ENCODE measurements at places on chromosomes 2 and 18.

DNA sequence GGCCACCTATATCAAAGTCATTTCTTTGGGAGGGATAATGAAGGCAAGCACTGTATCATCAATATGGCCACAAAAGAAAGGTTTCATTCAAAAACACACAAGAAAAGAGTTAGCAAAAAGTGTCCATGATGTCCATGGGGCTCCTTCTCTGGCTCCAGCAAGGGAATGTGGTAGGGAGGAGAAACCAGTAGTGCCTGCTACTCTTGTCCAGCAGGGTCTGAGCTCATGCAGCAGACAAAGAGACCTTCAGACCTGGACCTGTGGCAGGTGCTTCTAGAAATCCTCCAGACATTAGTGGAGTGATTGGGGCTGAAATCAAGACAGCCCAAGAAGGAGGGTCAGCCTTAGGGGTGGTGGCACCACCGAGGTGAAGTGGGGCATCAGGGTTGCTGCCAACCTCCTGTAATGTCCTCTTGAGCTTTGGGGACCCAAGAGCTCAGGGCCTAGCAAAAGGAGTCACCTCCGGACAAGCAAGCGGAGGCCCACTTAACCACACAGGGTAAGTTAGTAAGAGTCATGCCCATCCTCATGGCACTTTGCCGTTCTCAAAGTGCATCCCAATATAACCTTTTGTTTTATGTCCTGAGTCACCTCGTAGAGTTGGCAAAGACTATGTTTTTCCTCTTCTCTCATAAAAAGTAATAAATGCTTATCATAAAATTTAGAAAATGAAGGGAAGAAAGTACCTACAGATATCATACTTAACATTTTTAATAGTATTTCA, 112.6 kb upstream of the YPEL5 start:
- no peak overlapping the region for H3K27ac ChIP-seq
- H3K4me1 ChIP-seq = no peaks in the 10 kb centered on the region
- no peak overlapping the region for H3K4me3 ChIP-seq
- H3K36me3 ChIP-seq = no peaks in the 10 kb centered on the region

- peaks cover 63% of the 10 kb centered on the region for H3K4me1 ChIP-seq
- DNase-seq = no peak
- H3K27me3 ChIP-seq = no peaks in the 10 kb centered on the region
- peak overlapping the region; percentile 97 for H3K27ac ChIP-seq
Measured at GRCh38 chr2:191149391-191149790, 1.4 kb downstream of the STAT4 start.

DNA sequence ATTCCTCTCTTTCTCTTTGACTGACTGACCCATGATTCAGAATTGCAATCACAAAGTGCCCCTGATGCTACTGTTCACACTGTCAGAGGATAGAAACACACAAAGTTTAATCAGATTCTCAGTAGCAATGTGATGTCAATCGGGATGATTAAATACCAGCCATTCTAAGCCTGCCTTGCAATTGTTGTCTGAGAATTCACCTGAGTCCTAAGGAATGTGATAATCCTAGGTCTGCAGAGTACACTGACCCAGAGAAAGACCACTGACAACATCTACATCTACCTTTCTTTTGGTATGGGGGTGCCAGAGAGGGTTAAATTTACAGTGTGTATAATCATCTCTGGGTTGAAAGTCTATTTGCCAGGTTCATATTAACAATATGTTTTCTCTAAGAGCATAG, 883.3 kb downstream of the NRXN1 start:
- H3K27ac ChIP-seq = no peak overlapping the region
- H3K27me3 ChIP-seq = no peaks in the 10 kb centered on the region
- H3K36me3 ChIP-seq = no peaks in the 10 kb centered on the region
- DNase-seq = no peak

DNA sequence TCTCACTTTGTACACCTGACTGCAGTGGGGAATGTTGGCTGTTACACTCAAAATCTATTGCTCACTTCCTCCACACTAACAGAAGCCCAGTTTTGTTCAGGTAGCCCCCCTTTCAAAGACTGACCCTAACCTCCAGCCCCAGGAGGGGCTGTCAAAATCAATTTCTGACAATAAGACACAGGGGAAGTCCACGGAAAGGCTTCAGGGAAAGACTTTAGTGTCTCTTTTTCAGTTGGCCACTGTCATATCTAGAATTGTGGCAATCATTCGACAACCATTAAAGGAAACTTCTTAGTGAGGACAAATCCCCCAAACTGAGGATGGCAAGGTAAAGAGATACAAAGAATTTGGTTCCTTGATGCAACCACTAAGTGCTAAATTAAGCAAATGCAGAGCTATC, 59.0 kb downstream of the BARD1 start:
- H3K27ac ChIP-seq = no peak overlapping the region
- H3K4me3 ChIP-seq = no peak overlapping the region
- H3K4me1 ChIP-seq = no peaks in the 10 kb centered on the region
- H3K27me3 ChIP-seq = no peaks in the 10 kb centered on the region

- no peaks in the 10 kb centered on the region for H3K27me3 ChIP-seq
- no peak overlapping the region for H3K27ac ChIP-seq
- no peak for DNase-seq
Measured at GRCh38 chr18:47389210-47389609, 137.8 kb upstream of the SKOR2 start.

DNA sequence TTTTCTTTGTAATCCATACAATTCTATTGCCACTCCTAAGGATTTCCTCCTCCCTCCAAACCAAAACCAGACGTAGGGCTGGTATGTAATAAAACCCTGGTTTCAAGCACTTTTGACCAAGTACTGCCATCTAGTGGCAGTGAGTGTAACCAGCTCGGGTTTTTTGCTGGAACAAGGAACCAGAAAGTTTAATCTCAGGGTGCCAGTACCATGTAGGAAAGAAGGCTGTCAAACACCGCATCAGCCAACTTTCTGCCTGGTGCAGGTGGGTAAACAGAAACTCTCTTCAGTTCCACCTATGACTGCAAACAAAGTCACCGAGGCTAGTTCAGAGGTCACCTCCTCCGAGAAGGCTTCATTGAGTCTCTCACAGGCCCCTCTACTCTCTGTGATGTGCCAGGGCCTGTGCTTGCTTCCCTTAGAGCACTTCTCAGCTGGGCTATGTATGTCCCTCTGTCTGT, 10.2 kb upstream of the THNSL2 start:
- no peak overlapping the region for H3K4me3 ChIP-seq
- H3K36me3 ChIP-seq = no peaks in the 10 kb centered on the region
- H3K27ac ChIP-seq = no peak overlapping the region
- H3K4me1 ChIP-seq = no peaks in the 10 kb centered on the region
